ENCODE measurements at places on chromosomes 2 and 18. TPM values are rescaled to one million over a fixed set of nuclear protein-coding genes. Genes with fewer than 3 reads are reported as not detected.

DNA sequence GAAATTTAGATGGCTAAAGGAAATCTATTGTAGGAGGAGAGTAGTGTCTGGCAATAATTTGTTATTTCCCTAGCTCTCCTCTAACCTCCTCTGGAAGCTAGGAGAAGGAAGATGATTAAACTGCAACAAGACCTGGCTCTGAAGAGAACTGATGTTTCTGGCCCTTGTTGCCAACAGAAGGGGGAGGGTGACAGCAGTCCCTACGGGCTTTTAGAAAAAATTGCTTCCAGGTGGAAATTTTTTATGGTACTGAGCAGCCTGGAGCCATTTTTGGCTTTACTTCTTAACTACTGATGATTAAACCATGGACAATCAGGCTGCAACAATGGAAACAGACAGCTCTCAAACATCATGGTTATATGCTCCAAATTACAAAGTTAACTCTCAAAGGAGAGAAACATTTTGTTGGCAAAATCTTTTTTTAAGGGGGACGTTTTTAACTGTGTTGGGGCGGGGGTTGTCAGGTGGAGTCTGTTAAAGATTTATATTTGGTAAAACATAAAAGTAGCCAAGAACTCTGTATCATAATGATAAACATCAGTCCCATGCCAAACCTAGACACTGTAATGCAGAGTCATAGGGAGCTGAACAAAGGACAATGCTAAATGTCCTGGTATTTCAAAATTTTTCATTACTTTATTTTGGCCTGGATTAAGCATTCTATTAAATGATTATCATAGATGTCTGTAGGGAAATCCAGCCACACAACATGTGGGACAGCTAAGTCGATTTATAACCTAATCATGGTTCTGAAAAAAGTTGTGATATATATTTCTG, 70.0 kb downstream of the EXOC6B start:
- DNase-seq: no peak
- no peaks in the 10 kb centered on the region for H3K4me1 ChIP-seq
- H3K27ac ChIP-seq: no peak overlapping the region
- no peaks in the 10 kb centered on the region for H3K27me3 ChIP-seq
- no peaks in the 10 kb centered on the region for H3K36me3 ChIP-seq

DNA sequence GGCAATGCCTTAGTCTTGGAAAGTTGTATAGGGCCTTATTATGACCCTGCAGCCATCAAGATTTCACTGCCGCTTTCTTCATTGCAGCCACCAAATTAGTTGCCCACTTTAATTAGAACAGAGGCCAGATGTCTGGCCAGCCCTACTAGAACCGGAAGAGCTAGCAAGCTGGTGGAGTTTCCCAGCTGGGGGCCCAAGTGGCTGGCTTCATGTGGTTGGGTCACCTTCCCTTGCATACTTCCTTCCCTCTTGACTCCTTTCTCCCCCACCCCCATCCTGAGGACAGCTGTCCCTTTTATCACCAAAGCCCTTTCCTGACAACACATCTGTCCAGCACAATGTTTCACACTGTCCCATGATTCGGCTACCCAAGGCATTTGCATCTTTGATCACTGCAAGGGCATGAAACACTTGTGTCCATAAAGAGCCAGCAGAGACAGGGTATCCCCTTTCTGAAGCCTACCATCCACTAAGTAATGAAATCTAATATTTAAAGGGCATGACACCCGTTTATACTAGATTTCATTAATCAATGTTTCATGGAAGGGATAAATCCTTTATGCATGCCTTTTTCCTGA, 187.2 kb downstream of the BCL11A start:
- no peaks in the 10 kb centered on the region for H3K4me1 ChIP-seq
- H3K27me3 ChIP-seq: no peaks in the 10 kb centered on the region
- DNase-seq: no peak

DNA sequence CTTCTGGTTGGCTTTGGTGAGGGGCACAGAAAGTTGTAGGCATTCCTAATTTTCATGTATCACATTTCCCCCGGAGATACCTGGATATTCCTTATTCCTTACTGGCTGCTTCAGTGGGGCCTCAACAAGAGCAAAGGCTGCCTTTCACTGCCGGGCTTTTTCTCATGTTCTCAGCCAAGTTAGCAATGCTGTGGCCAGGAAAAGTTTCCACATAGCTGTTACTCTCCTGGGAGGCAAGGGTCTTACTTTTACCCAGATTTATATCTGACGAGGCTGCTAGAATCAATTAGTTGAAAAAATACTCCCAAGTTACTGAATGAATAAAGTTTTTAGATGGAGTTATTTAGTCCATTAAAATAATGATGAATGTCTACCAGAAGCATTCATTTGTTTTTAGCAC, 230.5 kb downstream of the ZNF407 start:
- DNase-seq: no peak
- no peaks in the 10 kb centered on the region for H3K36me3 ChIP-seq
- no peaks in the 10 kb centered on the region for H3K27me3 ChIP-seq
- no peak overlapping the region for H3K27ac ChIP-seq
- H3K4me3 ChIP-seq: no peak overlapping the region

- H3K4me1 ChIP-seq: peaks cover 13% of the 10 kb centered on the region
- no peak overlapping the region for H3K27ac ChIP-seq
- no peaks in the 10 kb centered on the region for H3K36me3 ChIP-seq
- H3K4me3 ChIP-seq: no peak overlapping the region
- DNase-seq: no peak
- H3K27me3 ChIP-seq: peaks cover 23% of the 10 kb centered on the region
Measured at GRCh38 chr2:25129901-25130520, 38.4 kb downstream of the POMC start.

DNA sequence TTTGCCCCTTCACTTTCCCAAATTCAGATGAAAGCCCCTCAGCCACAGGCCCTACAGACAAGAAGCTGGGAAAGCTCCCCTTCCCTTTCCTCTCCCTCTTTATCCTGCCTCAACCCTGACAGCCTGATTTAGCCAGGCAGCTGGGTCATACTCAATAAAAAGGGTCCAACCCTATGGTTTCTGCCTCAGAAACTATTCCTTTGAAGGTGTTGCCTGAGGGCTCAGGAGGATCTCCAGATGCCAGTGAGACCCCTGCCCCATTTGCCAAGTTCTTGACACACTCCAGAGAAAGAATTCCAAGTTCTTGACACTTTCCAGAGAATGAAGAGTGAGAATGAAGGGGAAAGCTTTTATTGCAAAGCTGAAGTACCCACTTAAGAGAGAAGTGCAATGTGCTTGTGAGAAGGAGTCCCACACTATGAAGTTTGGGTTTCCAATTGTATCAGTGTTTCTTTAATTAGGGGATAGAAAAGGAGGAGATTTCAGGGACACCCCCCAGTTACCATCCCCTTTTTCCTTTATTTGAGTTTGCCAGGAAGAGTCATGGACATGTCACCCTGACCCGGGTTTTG, 576.2 kb downstream of the METTL4 start:
- no peaks in the 10 kb centered on the region for H3K27me3 ChIP-seq
- no peak overlapping the region for H3K4me3 ChIP-seq
- no peaks in the 10 kb centered on the region for H3K36me3 ChIP-seq
- no peak overlapping the region for H3K27ac ChIP-seq

DNA sequence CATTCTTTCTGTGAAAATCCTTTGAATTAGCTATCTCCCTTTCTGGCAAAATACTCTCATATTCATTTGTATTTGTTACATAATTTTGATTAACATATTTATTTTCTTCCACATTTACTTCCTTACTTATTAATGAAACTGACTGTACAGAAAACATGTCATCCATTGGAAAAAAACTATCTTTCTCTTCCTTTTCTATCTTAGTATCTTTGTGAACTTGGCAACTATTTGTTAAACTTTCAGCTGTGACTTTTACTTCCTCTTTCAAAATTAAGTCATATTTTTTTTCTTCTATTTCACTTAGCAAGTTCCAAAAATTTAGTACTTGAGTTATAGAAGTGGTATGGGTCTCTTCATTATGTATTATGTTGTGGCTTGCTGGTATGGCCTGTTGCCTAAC, 2.6 kb downstream of the RAD51AP2 start:
- H3K4me3 ChIP-seq: no peak overlapping the region
- no peak for DNase-seq
- H3K4me1 ChIP-seq: no peaks in the 10 kb centered on the region
- no peaks in the 10 kb centered on the region for H3K36me3 ChIP-seq
- H3K27ac ChIP-seq: no peak overlapping the region

DNA sequence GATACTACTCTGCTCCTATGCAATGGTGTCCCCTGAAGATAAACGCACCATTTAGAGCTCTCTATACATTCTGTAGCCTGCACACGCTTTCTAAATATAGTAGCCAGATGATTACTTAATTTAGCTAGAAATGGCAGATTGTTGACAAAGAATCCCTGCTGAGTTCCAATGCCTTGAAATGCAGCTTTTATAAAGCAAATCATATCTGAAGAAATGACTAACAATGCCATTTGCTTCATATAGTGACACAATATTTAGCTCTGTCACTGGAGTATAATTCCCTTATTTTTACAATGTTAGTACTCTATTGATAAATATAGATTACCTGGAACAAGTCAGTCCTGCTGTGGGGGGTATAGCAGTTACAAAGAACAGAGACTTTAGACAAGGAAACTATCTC, 166.2 kb downstream of the CDCA7 start:
- no peak for DNase-seq
- H3K27ac ChIP-seq: no peak overlapping the region
- H3K4me3 ChIP-seq: no peak overlapping the region
- H3K27me3 ChIP-seq: no peaks in the 10 kb centered on the region
- no peaks in the 10 kb centered on the region for H3K36me3 ChIP-seq

GRCh38 chr2:190255676-190256075, 64.0 kb downstream of the HIBCH start:
- peaks cover 57% of the 10 kb centered on the region for H3K36me3 ChIP-seq
- H3K27ac ChIP-seq: no peak overlapping the region
- DNase-seq: no peak
- H3K4me1 ChIP-seq: no peaks in the 10 kb centered on the region

- no peak overlapping the region for H3K27ac ChIP-seq
- peaks cover 84% of the 10 kb centered on the region for H3K36me3 ChIP-seq
- H3K4me3 ChIP-seq: no peak overlapping the region
- no peaks in the 10 kb centered on the region for H3K27me3 ChIP-seq
Measured at GRCh38 chr2:65075605-65076344, 19.6 kb downstream of the CEP68 start.

DNA sequence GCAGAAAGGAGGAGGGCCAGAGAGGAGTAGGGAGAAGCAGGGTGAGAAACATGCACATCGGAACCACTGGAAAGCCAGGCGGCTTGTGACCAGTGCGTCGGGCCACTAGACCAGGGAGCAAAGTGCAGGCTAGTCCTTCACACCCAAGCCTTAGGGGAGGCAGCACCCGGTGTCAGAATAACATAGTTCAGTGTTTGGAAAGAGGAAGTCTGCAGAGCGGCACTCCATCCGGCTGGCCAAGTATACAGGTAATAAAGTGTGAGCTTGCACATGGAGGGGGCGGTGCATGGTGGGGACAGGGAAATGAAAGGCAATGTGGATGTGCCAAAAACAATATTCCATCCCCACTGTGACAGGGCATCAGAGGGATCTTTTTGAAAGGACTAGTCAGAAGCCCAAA, 69.7 kb downstream of the ZNF521 start:
- no peak overlapping the region for H3K4me3 ChIP-seq
- H3K4me1 ChIP-seq: no peaks in the 10 kb centered on the region
- no peaks in the 10 kb centered on the region for H3K36me3 ChIP-seq
- DNase-seq: no peak
- no peak overlapping the region for H3K27ac ChIP-seq

DNA sequence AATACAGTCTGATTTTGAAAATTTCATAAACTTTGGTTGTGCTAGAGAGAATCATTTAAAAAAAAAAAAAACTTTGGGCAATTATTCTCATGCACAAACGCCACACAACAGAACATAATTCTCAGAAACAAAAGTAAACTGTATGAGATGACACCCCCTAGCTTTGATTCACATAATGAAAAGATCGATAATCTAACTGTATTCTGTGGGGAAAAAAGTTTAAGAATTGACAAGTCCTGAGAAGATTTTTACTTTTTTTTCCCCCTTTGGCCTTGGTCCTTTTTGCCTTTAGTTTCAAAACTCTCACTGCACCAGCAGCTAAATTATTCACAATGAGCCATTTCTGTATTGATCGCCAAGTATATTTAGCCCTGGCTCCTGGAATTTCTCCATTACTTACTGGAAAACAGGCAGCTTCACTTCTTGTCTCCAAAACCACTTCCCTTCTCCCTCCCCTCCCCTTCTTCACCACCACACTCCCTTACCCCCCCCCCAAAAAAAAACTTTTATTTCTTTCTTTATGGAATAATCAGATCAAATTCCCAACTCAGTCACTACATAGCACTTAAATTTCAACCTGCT, 2.0 kb downstream of the IKZF2 start:
- H3K27ac ChIP-seq: peak overlapping the region; percentile 95
- peaks cover 21% of the 10 kb centered on the region for H3K4me1 ChIP-seq
- no peaks in the 10 kb centered on the region for H3K27me3 ChIP-seq
- DNase-seq: no peak
- peaks cover 2% of the 10 kb centered on the region for H3K36me3 ChIP-seq

DNA sequence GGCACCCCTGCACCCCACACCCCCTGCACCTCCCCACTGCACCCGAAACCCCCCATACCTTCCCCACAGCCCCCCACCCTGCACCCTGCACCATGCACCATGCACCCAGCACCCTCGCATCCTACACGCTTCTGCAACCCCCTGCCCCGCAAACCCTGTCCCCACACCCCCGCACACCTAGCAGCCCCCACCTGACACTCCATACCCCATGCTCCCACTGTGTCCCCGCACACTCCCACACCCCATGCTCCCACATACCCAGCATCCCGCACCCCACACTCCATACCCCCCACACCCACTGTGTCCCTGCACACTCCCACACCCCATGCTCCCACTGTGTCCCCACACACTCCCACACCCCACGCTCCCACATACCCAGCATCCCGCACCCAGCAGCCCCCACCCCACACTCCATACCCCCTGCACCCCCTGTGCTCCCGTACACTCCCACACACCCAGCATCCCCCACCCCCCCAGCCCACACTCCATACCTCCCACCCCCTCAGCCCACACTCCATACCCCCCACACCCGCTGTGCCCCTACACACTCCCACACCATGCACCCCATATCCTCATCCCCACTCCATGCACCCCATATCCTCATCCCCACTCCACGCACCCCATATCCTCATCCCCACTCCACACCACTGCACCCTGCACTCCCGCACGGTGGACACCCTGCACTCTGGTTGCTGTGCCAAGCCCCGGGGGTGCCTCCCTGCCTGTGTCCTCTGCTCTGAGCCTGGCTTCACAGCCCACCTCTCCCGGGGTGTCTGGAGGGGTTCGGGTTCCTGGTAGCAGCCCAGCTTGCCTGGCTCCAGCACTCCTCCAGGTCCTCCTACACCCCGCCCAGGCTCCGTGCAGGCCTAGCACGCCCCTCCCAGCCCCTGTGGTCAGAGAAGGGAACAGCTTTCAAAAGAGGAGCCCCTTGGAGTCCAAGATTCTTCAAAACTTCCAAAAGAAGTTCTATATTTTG, 93.9 kb upstream of the CTDP1 start:
- no peak overlapping the region for H3K4me3 ChIP-seq
- no peak for DNase-seq
- no peaks in the 10 kb centered on the region for H3K4me1 ChIP-seq
- no peaks in the 10 kb centered on the region for H3K27me3 ChIP-seq
- H3K36me3 ChIP-seq: no peaks in the 10 kb centered on the region
- H3K27ac ChIP-seq: no peak overlapping the region

The TSPYL6 gene
- not detected for total RNA-seq

The IL1RN gene
- total RNA-seq: not detected

The ERBB4 gene
- not detected for total RNA-seq

The SERPINB11 gene
- total RNA-seq: not detected

The GKN2 gene
- not detected for total RNA-seq

The ANKRD30BL gene
- not detected for total RNA-seq

The IDH1 gene
- 8.8 TPM for total RNA-seq

The KCNIP3 gene
- total RNA-seq: not detected
